ENCODE measurements at places on chromosomes 7 and 10.

DNA sequence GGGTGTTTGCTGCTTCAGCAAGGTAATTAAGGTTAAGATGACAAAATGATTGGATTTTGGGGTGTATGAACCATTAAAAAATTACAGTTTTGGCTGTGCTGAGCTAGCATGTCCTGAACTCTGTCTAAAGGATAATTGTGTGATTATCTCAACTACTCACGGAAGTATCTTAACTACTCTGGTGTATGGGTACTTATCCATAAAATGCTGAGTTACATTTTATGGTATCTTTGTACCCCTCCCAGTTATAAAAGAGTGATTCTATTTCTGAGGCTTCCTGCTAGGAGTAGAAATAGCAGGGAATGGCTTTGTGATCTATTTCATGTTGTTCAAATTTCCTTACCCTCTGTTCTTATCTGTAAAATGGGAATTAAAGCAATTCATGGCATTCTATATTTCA lies 22.6 kb downstream of the CYP2C18 start:
- no peaks in the 10 kb centered on the region for H3K4me1 ChIP-seq
- no peaks in the 10 kb centered on the region for H3K27me3 ChIP-seq
- DNase-seq, result no peak
- no peak overlapping the region for H3K27ac ChIP-seq

GRCh38 chr7:24702755-24703154 lies 54.5 kb downstream of the GSDME start:
- H3K27me3 ChIP-seq, result no peaks in the 10 kb centered on the region
- H3K36me3 ChIP-seq, result no peaks in the 10 kb centered on the region
- DNase-seq, result no peak
- H3K4me1 ChIP-seq, result no peaks in the 10 kb centered on the region

DNA sequence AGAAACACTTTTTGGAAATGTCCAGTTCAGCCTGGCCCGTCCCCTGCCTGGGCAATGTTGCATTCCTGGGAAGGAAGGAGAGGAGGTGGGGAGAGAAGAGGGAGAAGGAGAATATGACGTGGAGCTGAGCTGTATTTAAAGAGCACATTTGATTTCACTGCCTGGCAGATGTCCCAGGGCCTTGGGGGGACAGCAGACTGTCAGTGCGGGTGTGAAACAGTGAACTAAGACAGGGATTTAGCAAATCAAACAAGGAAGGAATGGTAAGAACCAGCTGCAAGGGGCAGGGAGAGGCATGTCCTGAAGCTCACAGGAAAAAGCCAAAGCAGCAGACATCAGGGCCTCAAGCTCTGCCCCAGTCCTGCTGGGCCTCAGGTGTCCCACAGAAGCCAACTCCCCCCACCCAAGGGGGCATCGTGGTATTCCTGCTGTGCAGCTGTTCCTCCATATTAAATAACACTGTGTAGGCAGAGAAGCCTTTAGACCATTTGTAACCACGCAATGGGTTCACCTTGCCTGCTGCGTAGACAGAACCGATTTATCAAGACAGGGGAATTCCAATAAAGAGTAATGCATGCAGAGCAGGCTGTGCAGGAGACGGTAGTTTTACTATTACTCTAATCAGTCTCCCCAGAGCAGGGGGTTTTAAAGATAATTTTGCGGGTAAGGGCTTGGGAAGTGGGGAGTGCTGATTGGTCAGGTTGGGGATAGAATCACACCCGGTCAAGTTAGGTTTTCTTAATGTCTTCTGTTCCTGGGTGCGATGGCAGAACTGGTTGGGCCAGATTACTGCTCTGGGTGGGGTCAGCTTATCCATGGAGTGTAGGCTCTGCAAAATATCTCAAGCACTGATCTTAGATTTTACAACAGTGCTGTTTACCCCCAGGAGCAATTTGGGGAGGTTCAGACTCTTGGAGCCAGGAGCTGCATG lies 18.3 kb downstream of the LEP start:
- H3K4me1 ChIP-seq, result peaks cover 6% of the 10 kb centered on the region
- no peaks in the 10 kb centered on the region for H3K27me3 ChIP-seq
- peak; percentile 36 for DNase-seq
- H3K36me3 ChIP-seq, result no peaks in the 10 kb centered on the region

GRCh38 chr7:99624484-99624883 lies 7.7 kb downstream of the ZSCAN25 start:
- H3K4me3 ChIP-seq, result no peak overlapping the region
- no peaks in the 10 kb centered on the region for H3K27me3 ChIP-seq
- peaks cover 59% of the 10 kb centered on the region for H3K36me3 ChIP-seq
- H3K27ac ChIP-seq, result no peak overlapping the region
- no peaks in the 10 kb centered on the region for H3K4me1 ChIP-seq
- DNase-seq, result no peak

GRCh38 chr10:33732161-33732680 lies 397.8 kb upstream of the NRP1 start:
- DNase-seq, result peak; percentile 20
- H3K27me3 ChIP-seq, result no peaks in the 10 kb centered on the region
- H3K36me3 ChIP-seq, result no peaks in the 10 kb centered on the region
- H3K4me1 ChIP-seq, result peaks cover 6% of the 10 kb centered on the region
